ENCODE measurements at places on chromosomes 2 and 18.

DNA sequence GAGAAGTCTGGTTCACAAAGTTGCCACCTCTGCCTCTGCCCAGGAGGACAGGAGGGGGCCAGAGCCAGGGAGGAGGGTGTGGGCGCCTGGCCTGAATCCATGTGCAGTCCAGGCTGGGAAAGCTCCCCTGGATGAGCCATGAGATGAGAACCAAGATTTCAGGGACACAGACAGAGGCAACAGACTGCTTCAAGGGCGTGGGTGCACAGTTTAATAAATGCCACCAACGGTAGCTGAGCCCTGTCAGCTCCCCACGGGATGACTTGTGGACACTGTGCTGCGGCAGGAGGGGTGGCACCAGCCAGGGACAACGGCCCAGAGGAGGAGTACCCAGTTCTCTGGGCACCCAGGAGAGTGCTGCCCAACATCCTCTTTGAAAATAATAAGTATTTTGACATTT is 15.2 kb downstream of the CAPG start:
- DNase-seq: no peak

GRCh38 chr18:13376841-13377351 is 158.3 kb downstream of the LDLRAD4 start:
- DNase-seq: peak; percentile 51

DNA sequence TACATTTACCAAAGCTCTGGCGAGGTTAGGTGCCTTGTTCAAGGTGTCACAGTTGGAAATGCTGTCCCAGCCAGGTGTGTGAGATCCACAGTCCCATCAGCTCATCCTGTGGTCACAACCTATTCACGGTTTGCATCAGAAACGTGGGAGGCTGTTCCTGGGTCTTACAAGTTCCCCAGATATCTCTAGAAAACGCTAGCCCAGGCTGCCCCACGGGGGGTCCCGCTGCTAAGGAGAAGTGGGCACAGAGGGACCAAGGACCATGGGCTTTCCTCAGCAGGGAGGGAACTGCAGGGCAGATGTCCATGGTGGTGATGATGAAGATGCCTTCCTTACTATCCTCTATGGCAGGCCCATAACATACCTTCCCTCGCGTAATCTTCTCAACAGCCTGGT is 649 bp downstream of the FECH start:
- no peak for DNase-seq

- no peak for DNase-seq
Observed at GRCh38 chr18:54636217-54636616, 45.2 kb downstream of the DYNAP start.

- no peak for DNase-seq
Observed at GRCh38 chr2:39093218-39093898, 27.5 kb downstream of the SOS1 start.

DNA sequence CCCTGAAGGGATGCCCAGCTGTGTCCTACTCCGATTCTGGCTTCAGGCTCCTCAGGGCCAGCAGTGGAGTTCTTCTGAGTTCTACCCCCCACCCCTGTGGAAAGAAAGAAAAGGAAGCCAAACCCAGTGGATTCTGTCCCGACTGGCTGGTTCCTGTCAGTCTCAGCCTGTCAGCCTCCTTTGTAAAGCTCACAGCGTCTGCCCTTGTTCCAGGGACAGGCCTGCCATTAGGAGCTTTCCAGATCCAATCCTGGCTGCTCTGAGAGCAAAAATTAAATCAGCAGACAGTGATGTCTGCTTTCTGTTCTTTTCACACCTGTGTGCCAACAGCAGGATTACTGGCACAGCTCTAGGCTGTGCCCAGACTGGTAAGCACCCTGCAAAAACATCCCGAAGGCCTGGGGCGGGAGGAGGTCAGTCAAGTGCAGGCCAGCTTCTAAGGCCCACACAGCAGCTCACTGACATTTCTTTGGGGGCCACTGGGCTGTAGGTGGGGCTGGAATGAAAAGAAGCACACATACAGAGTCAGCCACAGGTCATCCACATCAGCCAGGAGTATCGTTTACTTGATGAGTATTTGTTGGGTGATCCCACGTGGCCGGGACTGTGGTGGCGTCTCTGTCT is 69.1 kb downstream of the EHD3 start:
- DNase-seq: no peak

- DNase-seq: no peak
Observed at GRCh38 chr2:8606226-8606625, 75.6 kb upstream of the ID2 start.

GRCh38 chr18:40094441-40094840 is 1860.6 kb upstream of the PIK3C3 start:
- no peak for DNase-seq

- DNase-seq: no peak
Observed at GRCh38 chr2:150888337-150888736, 373.3 kb downstream of the RBM43 start.

GRCh38 chr2:31577143-31577542 is 3.6 kb downstream of the SRD5A2 start:
- no peak for DNase-seq

- no peak for DNase-seq
Observed at GRCh38 chr2:112050316-112050715, 4.8 kb upstream of the TMEM87B start.

GRCh38 chr2:85886590-85886989 is 2.2 kb downstream of the ST3GAL5 start:
- no peak for DNase-seq

- DNase-seq: no peak
Observed at GRCh38 chr18:74229005-74229404, 62.8 kb downstream of the CYB5A start.

DNA sequence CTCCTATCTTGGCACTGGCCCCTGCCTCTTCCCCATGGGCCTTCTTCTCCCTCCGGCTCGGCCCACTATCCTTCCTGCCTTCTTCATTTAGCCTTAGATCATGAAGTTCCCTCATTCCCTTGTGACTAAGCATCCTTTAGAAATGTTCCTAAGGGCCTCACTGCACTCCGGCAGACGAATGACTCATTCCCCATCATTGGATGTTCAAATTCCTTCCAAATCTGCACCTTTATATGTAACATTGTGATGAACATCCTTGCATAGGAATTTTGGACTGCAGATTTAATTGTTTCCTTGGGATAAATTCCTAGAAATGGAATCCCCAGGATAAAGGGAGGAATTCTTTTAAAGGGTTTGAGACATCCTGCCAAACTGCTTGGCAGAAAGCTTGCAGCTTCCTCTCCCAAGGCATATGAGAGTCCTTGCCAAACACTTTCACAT is 19.0 kb downstream of the CRACDL start:
- DNase-seq: no peak

- DNase-seq: no peak
Observed at GRCh38 chr2:158463496-158464095, 6.8 kb downstream of the PKP4 start.

GRCh38 chr2:182186132-182186735 is 200.6 kb downstream of the PPP1R1C start:
- DNase-seq: no peak

GRCh38 chr2:109395494-109396201 is 218.1 kb downstream of the SEPTIN10 start:
- DNase-seq: no peak

GRCh38 chr2:239751679-239752355 is 273.3 kb downstream of the NDUFA10 start:
- DNase-seq: peak; percentile 12

DNA sequence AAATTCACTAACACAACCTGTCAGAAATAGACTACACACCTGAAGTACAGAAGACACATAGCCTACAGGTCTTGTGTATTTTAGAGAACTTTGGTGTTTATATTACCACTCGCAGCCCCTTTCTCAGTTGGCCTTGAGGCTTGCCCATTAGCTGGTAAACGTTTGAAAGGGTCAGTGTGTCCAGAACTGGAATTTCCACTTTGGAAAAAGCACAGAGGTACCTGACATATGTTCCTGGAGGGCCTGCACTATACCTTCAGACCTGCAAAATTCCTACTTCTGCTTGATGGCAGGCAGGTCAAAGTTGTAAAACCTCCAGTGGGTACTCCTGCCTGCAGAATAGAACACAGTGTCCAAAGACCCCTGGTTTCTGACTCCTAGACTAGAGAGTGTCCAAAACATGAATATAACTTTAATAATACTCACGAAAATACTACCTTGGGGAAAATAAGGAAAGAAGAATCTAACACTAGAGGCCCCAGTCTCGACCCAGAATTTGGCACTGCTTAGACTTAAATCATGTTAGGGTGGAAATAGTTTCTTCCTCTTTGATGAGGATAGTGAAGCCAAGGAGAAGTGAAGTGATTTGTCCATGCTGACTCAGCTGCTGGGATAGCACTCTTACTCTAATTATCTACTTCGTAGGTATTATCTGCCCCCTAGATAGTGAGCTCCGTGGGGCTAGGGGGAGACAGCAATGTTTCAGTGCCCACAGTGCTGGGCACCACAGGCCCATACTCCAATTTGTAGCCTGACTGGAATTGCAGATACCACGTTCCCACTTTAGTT is 2.8 kb downstream of the KCTD1 start:
- no peak for DNase-seq

DNA sequence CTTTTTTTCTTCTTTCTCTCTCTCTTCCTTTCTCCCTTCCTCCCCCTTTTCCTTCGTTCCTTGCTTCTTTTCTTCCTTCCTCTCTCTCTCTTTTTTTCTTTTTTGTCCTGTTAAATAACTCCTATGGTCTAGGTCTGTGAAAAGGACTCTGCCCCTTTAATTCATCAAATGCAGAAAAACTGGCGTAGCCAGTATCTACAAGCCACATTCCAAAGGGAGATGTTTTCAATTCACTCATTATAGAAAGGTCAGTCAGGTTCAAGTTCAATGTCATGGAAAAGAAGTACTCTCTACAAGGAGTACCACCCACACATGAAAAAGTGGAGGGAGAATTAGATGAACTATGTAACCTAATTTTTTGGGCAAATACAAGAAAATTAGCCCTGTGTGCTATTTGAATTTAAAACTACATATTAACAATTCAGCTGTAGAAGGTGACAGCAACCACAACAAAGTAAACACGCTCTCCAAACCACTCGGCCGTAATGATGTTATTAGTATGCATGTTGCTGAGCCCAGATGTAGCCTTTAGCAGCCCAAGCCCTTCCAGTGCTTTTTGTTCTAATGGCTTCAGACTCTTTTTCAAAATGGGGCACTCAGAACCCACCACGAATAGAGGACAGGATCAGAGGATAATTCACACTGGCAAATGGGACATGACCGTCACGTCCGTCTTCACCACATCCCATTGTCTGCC is 735.4 kb upstream of the FANCL start:
- no peak for DNase-seq

GRCh38 chr18:54357082-54357659 is 487 bp downstream of the STARD6 start:
- no peak for DNase-seq

DNA sequence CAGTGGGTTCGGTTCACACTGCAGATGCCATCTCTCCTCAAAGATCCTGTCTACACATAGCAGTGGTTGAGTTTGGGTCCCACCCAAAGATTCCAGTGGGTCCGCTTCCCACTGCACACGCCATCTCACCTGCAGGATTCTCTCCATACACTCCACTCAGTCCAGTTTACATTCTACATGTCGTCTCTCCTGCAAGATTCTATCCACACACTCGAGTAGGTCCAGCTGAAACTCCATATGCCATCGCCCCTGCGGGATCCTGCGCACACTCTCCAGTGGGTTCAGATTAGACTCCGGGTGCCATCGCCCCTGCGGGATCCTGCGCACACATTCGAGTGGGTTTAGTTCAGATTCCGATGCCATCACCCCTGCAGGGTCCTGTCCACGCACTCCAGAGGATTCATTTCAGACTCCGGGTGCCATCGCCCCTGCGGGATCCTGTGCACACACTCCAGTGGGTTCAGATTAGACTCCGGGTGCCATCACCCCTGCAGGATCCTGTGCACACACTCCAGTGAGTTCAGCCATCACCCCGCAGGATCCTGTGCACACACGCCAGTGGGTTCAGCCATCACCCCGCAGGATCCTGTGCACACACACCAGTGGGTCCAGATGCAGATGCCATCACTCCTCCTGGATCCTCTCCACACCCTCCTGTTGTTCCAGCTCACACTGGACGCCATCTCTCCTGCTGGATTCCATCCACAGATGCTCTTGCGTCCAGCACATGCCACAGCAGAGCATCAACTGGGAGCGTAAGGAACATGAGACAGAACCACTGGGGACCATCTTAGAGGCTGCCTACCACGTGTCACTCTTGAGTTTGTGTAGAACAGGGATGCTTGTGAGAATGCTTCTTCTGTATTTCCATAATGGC is 3.0 kb upstream of the PXDN start:
- DNase-seq: no peak

GRCh38 chr2:31266804-31267203 is 32.9 kb downstream of the EHD3 start:
- DNase-seq: no peak

GRCh38 chr2:148887350-148888002 is 12.4 kb downstream of the KIF5C start:
- no peak for DNase-seq

DNA sequence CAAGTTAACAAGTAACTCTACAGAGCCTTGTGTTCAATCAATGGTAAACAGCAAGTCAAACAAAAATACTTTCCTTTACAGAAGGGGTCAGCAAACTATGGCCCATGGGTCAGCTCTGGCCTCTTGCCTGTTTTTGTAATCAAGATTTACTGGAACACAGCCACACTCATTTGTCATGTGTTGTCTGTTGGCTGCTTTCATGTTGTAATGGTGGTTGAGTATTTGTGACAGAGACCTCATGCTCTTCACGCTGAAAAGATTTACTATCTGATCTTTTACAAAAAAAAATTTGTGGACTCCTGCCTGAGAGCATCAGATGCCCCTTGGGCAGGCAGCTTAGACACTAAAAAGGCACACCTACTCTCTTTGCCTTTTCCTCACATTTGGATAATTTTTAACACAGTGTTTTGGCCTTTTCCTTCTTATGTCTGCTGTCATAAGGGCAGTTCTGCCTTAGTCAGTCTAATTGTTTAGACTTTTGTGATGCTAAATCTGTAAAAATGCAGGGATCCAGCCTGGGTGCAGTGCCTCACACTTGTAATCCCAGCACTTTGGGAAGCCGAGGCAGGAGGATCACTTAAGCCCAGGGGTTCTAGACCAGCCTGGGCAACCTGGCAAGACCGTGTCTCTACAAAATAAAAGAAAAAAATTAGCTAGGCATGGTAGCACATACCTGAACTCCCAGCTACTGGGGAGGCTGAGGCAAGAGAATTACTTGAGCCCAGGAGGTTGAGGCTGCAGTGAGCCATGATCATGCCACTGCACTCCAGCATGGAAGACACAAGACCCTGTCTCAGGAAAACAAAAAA is 18.3 kb downstream of the IL1B start:
- DNase-seq: no peak

DNA sequence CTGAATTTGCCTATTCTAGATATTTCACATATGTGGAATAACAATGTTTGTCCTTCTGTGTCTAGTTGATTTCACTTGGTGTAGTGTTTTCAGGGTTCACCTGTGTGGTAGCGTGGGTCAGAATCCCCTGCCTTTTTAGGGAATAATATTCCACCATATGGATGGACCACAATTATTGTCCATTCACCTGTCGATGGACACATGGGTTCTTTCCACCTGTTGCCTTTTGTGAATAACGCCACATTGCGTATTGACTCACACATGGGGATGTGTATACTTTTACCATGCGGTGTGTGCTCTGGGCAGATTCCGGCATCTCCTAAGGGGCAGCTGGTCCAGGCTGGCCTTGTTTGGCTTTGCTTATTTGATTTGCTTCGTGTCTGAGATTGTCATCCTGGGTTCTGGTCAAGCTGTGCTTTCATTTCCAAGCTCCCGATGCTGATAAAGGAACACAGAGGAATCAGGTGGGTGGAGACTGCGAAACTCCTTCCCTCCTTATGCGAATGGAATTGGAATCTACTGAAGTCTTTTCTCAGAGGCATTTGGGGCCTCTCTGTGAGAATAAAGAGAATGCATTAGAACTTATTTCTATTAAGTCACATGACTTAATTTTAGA is 18.9 kb upstream of the ALLC start:
- DNase-seq: no peak

GRCh38 chr2:8608411-8608954 is 73.4 kb upstream of the ID2 start:
- DNase-seq: no peak
